Karpas-422 (cell line): ENCODE measurements at places on chromosomes 7 and 10. TPM values are rescaled to one million over a fixed set of nuclear protein-coding genes. Genes with fewer than 3 reads are reported as not detected.

GRCh38 chr10:43923328-43923727, 274.6 kb upstream of the ZNF32 start:
- H3K4me1 ChIP-seq, result peaks cover 57% of the 10 kb centered on the region
- H3K4me3 ChIP-seq, result peak overlapping the region; percentile 56
- DNase-seq, result peak; percentile 89
- no peaks in the 10 kb centered on the region for H3K36me3 ChIP-seq
- no peaks in the 10 kb centered on the region for H3K27me3 ChIP-seq
- peak overlapping the region; percentile 93 for H3K27ac ChIP-seq

DNA sequence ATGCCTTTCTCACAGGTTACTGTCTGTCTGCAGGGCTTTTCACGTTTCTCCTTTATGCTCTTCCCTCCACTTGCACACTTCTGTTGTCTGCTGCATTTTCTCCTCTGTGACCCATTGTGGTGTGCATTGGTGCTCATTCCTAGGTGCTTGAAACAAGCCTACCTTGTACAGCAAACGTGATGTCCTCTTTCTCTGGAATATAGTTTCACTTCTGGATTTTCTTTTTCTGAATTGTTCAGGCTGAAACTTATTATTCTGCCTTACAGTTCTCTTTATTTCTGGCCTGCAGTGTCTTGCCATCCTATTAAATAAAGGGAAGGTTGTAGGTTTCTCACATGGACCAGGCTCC, 128.8 kb upstream of the SAMD8 start:
- no peak overlapping the region for H3K4me3 ChIP-seq
- no peak for DNase-seq
- peaks cover 34% of the 10 kb centered on the region; the same call in 1 of the 2 replicates for H3K36me3 ChIP-seq
- H3K27ac ChIP-seq, result peak overlapping the region; percentile 26; the same call in 1 of the 2 replicates
- no peaks in the 10 kb centered on the region for H3K27me3 ChIP-seq

PLEKHS1 gene
- not detected in 2 replicates for total RNA-seq

SMNDC1 gene
- total RNA-seq, result 9.8 and 26.1 TPM in 2 replicates

- no peak for DNase-seq
- H3K27me3 ChIP-seq, result no peaks in the 10 kb centered on the region
- no peaks in the 10 kb centered on the region for H3K36me3 ChIP-seq
These were observed 75.5 kb downstream of the MARCHF5 start for GRCh38 chr10:92366412-92367021.

DNA sequence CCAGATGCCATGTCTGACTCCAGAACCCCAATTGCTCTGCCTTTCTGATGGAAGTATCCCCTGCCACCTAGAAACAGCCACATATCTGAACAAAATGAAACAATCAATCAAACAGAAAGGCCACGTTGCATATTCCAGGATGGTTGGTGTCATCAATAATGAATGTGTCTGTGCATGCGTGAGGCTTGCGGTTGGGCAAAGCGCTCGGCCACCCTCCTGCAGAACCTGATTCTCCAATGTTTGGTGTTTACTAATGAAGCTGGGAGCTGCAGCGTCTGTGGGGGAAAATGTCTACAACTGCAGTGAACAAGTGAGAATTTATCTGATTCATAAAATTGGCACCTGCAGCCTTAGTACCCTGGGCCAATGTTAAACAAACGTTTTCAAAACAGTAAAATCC, 121.2 kb upstream of the ADARB2 start:
- DNase-seq, result no peak
- H3K27ac ChIP-seq, result no peak overlapping the region
- no peaks in the 10 kb centered on the region for H3K27me3 ChIP-seq
- no peak overlapping the region for H3K4me3 ChIP-seq
- no peaks in the 10 kb centered on the region for H3K36me3 ChIP-seq
- no peaks in the 10 kb centered on the region for H3K4me1 ChIP-seq

ASAH2 gene
- total RNA-seq, result 8.7 and 20.0 TPM in 2 replicates

DNA sequence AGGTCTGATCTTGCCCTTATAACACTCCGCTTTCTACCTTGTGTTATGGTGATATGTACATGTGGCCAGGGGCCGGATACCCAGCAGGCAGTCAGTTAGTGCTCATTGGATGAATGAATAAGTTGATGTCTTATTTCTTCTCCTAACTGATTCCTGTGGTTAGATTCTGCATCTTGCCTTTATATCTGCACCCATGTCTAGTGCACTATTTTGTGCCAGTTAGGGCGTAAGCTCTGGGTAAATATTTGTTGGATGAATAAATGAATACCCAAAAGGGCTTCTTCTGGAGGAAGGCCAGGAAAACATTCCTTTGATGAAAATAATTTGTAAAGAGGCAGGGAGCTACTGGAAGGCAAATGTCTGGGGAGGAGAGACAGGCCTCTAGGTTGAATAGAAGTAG, 148.2 kb downstream of the CHN2 start:
- H3K4me1 ChIP-seq, result peaks cover 47% of the 10 kb centered on the region
- H3K4me3 ChIP-seq, result no peak overlapping the region
- H3K36me3 ChIP-seq, result no peaks in the 10 kb centered on the region; the same call in 1 of the 2 replicates
- no peaks in the 10 kb centered on the region for H3K27me3 ChIP-seq

GRCh38 chr10:75476985-75477384, 45.6 kb downstream of the LRMDA start:
- no peaks in the 10 kb centered on the region for H3K36me3 ChIP-seq
- no peaks in the 10 kb centered on the region for H3K27me3 ChIP-seq
- no peak overlapping the region for H3K27ac ChIP-seq
- no peak for DNase-seq
- peaks cover 9% of the 10 kb centered on the region for H3K4me1 ChIP-seq

GRCh38 chr10:23702977-23703414, 264.1 kb downstream of the OTUD1 start:
- DNase-seq, result peak; percentile 83
- no peak overlapping the region for H3K4me3 ChIP-seq
- no peak overlapping the region for H3K27ac ChIP-seq
- no peaks in the 10 kb centered on the region for H3K4me1 ChIP-seq
- H3K36me3 ChIP-seq, result no peaks in the 10 kb centered on the region; the same call in 1 of the 2 replicates

DNA sequence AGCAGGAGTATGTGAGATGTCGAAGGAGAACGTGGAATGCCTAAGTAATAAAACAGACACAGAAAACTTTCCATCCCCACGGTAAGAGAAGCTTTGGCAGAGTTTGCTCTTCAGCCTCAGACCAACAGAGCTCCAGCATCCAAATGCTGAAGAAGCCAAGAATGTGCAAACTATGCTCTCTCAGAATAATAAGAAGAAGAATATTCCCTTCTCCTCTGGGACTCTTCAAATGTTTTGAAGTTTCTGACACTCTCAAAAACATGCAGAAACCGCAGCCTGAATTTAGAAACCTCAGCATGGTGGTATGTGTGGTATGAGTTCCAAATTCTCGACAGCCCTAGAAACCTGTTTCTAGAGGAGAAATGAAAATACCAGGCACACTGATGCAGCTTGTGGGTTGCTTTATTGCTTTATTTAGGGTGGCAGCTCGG, 113.3 kb downstream of the KCNMA1 start:
- no peaks in the 10 kb centered on the region for H3K36me3 ChIP-seq
- peaks cover 67% of the 10 kb centered on the region for H3K4me1 ChIP-seq
- no peaks in the 10 kb centered on the region for H3K27me3 ChIP-seq
- DNase-seq, result no peak

- H3K4me1 ChIP-seq, result no peaks in the 10 kb centered on the region
- no peak overlapping the region for H3K4me3 ChIP-seq
- no peak for DNase-seq
These were observed 35.9 kb upstream of the ELMO1 start for GRCh38 chr7:37484426-37485073.

NKX1-2 gene
- not detected in 2 replicates for total RNA-seq

DNA sequence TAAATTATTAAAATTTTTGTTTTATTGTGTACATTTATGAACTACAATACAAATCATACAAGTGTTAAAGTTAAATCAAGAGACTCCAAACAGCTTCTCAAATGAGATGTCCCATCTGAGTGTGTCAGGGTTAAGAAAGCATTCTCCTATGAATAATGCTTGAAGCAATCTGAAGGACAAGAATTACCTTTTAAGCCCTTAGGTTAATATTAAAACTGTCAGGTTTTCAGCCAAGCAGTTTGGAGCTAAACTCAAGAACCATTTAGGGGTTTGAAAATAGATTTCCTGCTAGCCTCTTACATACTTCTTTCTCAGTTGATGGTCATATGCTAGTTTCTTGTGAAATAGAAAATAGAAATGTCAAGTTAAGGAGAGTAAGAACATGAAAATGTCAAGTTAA, 38.3 kb downstream of the LIPJ start:
- H3K27ac ChIP-seq, result no peak overlapping the region
- H3K27me3 ChIP-seq, result no peaks in the 10 kb centered on the region
- no peaks in the 10 kb centered on the region for H3K36me3 ChIP-seq
- H3K4me3 ChIP-seq, result no peak overlapping the region
- DNase-seq, result no peak

GRCh38 chr10:117929327-117930067, 117.2 kb downstream of the RAB11FIP2 start:
- DNase-seq, result no peak
- H3K4me3 ChIP-seq, result no peak overlapping the region
- H3K4me1 ChIP-seq, result no peaks in the 10 kb centered on the region
- H3K27me3 ChIP-seq, result no peaks in the 10 kb centered on the region

DNA sequence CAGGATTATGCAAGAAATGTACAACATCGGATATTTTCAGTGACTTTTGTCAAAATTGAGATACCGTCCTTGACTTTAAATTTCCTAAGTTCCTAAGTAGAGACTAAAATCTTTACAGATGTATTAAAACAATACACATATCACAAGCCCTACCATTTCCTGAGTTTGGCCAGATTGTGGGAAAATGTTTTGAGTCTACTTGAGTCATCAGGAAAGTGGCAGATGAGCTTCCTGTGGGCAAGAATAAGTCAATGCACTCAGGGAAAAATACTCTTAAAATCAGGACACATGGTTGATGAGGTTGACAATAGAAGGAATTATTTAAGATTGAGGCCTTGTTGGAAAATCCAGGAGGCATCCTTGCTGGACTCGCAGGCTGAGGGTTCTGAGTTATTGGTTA, 162.5 kb downstream of the SNX10 start:
- no peak for DNase-seq
- H3K27me3 ChIP-seq, result no peaks in the 10 kb centered on the region
- H3K4me3 ChIP-seq, result no peak overlapping the region

GTPBP10 gene
- total RNA-seq, result 15.7 and 26.8 TPM in 2 replicates

- H3K4me3 ChIP-seq, result no peak overlapping the region
- H3K27me3 ChIP-seq, result no peaks in the 10 kb centered on the region
- H3K36me3 ChIP-seq, result no peaks in the 10 kb centered on the region
- H3K27ac ChIP-seq, result no peak overlapping the region
- no peak for DNase-seq
These were observed 246.1 kb downstream of the FOXP2 start for GRCh38 chr7:114660753-114661152.

DNA sequence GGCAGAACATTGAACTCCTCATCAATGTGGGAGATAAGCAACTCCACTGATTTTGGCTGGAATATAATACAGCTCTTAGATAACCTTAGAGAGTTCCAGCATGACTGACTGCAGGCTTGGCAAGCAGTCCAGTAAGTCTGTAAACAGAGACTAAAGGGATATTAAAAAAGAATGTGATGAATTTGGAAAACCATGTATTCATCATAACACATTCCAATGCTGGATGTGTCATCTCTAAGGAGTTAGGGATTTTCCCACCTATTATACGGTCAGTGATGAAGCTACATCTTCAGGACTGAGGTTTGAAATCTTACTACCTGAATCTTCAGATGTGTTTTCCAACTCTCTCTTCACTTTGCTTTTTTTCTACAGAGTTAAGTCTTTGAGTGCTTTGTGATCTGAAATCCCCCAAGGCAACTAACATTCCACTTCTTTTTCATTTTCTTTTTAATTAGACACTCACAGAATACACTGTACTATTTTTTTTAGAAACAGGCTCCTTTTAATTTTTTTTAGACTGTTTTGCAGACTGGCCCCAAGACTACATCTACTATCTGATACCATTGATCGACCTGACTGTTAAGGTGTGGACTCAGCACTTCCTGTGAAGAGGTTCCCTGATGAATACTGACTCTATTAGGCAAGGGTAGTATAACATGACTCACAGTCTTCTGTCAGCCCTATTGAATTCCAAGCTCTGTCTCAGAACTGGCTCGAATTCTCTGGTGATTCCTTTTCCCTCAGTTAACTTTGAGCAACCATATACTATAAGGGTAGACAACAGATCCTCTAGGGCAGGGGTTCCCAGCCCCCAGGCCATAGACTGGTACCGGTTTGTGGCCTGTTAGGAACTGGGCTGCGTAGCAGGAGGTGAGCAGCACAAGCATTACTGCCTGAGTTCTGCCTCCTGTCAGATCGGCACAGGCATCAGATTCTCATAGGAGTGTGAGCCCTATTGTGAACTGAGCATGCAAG, 678.2 kb downstream of the GRM8 start:
- H3K4me3 ChIP-seq, result no peak overlapping the region
- H3K36me3 ChIP-seq, result no peaks in the 10 kb centered on the region
- DNase-seq, result no peak

DNA sequence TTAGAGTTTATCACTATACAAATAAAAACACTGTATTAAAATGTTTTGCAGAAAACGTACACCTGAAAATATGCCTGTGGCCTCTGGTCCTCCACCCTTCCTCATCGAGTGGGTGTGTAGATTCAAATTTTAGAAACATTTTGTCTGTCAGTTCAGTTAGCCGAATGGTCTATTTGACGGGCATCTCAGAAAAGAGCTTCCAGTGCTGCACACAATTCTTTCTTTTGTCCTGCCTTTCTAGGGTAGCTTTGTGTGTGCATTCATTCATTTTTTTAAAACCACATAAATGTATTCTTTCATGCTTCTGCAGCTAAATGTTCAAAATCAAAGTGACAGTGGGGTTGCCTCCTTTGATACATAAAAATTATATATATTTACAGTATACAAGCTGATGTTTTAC, 46.8 kb downstream of the GNAI1 start:
- no peaks in the 10 kb centered on the region for H3K27me3 ChIP-seq
- H3K4me3 ChIP-seq, result no peak overlapping the region
- no peaks in the 10 kb centered on the region for H3K36me3 ChIP-seq
- DNase-seq, result no peak
- H3K4me1 ChIP-seq, result no peaks in the 10 kb centered on the region

GRCh38 chr10:101367569-101368453, 13.8 kb downstream of the BTRC start:
- no peak overlapping the region for H3K4me3 ChIP-seq
- no peaks in the 10 kb centered on the region; the same call in 1 of the 2 replicates for H3K4me1 ChIP-seq
- no peaks in the 10 kb centered on the region for H3K36me3 ChIP-seq
- no peak for DNase-seq
- H3K27ac ChIP-seq, result no peak overlapping the region

DNA sequence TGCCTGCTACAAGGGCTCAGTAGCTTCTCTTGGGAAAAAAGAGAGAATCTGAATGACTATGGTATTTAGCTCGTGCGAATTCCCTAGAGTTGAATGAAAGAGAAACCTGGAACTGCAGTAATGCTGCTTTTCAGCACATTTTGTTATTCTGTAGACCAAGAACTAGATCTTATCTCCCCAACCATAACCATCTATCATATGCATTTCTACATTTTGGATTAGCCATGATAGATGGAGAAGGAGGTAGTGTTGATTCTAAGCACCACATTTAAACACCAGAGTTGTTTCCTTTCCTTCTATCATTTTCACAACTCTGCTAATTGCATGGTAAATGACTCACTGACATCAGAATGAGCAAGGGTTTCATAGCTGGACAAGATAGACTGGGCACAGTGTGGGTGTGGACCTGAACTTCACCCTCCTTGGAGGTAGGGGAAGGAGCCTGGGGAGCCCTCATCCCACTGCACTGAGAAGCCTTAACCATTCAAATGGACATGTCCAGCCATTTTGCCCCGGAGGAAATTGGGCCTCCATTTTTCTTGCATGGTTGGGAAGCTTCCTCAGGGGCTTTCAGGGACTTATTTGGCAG, 55.3 kb upstream of the BMPER start:
- H3K4me1 ChIP-seq, result no peaks in the 10 kb centered on the region
- no peak overlapping the region for H3K27ac ChIP-seq
- no peaks in the 10 kb centered on the region for H3K36me3 ChIP-seq
- H3K4me3 ChIP-seq, result no peak overlapping the region
- no peaks in the 10 kb centered on the region for H3K27me3 ChIP-seq
